ENCODE measurements at places on chromosomes 16 and 17.

GRCh38 chr16:28573738-28574718 lies 20.3 kb downstream of the SGF29 start:
- no peak for DNase-seq

GRCh38 chr17:82674656-82675475 lies 23.6 kb downstream of the RAB40B start:
- DNase-seq, result no peak

DNA sequence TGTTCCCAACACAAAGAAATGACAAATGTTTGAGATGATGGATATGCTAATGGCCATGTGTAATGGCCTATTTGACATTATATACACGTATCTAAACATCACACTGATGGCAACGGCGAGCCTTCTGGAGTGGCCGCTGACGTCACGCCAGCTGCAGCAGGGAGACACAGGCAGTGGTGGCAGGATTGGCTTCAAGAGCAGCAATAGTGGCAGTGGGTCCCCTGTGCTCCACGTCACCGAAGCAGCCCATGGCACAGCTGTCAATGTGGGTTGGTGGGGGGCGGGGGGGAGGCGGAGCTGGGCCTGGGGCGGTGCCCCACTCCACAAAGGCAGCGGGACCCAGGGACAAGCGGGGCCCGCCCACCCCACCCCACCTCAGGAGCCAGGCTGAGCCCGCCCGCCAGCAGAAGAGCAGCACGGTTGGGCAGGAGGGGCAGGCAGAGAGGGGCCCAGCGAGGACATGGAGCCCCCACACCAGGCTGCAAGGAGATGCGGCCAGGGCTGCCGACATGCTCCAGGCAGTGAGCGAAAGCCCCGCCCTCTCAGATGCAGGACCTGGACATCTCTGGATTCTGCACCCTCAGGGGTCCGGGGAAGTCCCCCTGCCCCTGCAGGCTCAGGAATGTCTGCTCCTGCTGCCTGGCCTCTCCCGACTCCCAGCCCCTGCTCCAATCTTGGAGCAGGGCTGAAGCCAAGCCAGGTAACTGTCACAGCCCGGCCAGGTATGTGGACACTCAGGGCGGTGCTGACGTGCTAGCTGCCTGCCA lies 64.6 kb downstream of the USP32 start:
- DNase-seq, result no peak

- DNase-seq, result no peak
Measured at GRCh38 chr16:27633221-27633620, 83.3 kb downstream of the KATNIP start.

GRCh38 chr17:40320756-40321523 lies 12.0 kb downstream of the RARA start:
- DNase-seq, result peak; percentile 68

DNA sequence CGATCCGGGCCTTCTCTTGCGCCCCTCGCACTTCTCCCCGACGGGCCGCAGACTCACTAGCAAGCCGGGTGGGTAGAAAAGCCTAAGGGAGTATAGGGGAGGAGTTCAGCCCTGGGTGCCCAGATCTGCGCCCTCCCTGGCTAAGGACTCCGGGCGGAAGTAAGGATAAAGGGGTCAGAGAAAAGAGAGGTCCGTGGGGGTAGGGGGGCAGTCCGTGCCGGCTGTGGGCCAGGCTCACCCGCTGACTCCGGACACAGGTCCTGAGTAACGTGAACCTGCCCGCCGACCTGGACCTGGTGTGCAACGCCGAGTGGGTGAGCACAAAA lies 1.8 kb downstream of the NAGS start:
- peak; percentile 14 for DNase-seq

GRCh38 chr17:79590523-79590860 lies 20.4 kb downstream of the RBFOX3 start:
- no peak for DNase-seq

DNA sequence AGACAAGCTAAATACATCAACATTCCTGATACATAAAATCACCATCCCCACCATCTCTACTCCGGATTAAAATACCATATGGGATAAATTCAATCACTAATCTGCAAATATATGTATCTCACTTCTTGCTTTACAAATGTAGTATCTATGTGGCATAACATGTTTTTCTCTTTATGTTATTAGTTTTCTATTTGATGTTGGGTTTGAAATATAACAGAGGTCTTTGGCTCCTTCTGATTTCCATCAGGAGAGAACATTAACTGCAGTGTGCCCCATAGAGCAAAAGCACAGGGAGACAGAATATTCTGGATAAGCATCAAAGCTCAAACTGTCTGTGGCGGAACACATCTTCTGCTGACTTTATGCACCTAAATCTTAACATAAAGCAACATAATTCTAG lies 547.2 kb upstream of the CDH8 start:
- DNase-seq, result no peak

- no peak for DNase-seq
Measured at GRCh38 chr16:2897110-2897509, 14.1 kb downstream of the FLYWCH2 start.

GRCh38 chr17:80898716-80899115 lies 92.9 kb upstream of the CHMP6 start:
- no peak for DNase-seq

GRCh38 chr16:3283543-3284447 lies 504 bp downstream of the ZNF263 start:
- DNase-seq, result no peak

- no peak for DNase-seq
Measured at GRCh38 chr16:50600582-50601283, 52.5 kb downstream of the NKD1 start.

DNA sequence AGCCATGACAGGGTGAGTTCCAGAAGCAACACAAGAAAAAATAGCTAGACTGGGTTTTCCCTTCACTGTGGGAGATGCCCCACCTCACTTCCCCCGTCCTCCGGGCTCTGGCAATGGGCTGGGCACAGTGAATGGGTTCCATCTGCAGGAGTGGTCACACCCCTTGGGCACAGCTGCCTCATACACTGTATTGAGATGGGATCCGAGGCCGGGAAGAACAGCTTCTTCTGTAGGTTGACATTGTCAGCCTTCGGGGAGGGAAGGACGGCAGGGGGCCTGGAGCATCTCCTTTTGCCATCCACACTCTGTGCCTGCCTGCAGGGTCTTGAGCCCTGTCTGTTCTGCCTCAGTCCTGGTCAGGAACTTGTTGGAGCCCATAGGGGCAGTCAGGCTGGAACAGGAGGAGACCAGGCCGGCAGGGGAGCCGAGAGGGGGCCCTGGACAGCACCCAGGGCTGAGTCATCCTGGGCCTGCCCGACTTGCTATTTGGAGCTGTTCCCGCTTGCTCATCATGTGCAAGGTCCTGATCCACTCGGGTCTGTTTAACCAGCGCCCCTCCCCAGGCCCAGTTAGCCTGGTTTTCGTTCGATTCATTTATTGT lies 286.7 kb downstream of the SEC14L1 start:
- DNase-seq, result no peak

GRCh38 chr17:21535686-21536375 lies 156.5 kb upstream of the KCNJ18 start:
- DNase-seq, result no peak

DNA sequence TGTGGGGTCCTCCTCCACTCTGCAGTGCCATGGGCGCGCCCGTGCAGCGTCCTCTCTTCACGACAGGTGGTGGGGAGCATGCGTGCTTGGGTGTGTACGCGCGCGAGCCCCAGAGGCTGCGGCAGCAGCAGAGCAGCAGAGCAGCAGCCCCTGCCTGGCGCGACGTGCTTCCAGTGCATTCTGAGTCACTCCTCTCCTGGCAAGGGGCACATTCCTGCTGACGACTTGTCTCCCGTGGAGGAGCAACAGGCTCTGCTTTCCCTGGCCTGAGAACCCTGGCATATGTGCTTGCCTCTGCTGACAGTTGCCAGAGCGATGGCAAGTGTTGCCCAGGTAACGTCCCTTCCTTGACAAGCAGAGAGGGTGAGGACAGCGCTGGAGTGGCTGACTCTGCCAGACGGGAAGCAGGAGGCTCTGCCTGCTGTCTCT lies 133.8 kb upstream of the PLCG2 start:
- no peak for DNase-seq

- DNase-seq, result no peak
Measured at GRCh38 chr16:3152277-3152990, 17.6 kb downstream of the ZNF213 start.

- DNase-seq, result no peak
Measured at GRCh38 chr17:50057521-50057991, 1.6 kb downstream of the ITGA3 start.

GRCh38 chr17:63042256-63042812 lies 76.3 kb downstream of the TANC2 start:
- DNase-seq, result no peak

- DNase-seq, result no peak
Measured at GRCh38 chr17:39659279-39660010, 5.7 kb upstream of the TCAP start.

DNA sequence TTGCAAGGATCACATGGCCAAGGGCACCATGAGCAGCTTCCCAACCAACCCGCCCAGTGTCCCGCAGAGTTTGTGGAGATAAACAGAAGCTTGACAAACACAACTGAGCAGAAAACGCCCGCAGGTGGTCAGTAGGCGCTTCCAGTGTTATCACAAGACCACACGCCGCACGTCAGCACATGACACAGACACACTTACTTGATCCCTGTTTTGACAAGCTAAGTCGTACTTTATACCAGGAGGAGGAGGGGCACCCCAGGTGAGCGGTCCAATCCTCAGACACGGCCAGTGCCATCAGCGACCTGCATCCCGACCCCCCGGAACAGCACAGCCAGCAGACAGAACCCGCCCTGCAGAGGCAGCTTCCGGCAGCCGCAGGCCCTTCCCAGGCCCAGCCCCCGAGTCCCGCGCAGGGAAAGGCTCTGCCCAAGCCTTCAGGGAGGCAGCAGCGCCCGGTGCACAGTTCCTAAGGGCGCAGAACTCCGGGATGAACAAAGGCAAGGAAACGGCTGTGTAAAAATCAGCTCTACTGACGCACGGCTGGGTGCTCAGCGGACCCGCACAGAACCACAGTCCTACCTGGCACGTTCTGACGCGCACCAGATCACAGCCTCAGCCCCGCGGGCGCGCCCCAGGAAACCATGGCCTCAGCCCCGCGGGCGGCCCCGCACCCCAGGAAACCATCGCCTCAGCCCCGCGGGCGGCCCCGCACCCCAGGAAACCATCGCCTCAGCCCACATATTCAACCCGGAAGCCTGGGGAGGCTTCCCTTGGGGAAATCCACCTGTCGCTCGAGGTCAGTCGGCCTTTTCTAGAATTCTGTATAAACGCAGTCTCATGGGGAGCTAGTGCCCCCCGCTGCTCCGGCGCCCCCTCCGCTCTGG lies 27.8 kb downstream of the AXIN1 start:
- peak; percentile 71 for DNase-seq

DNA sequence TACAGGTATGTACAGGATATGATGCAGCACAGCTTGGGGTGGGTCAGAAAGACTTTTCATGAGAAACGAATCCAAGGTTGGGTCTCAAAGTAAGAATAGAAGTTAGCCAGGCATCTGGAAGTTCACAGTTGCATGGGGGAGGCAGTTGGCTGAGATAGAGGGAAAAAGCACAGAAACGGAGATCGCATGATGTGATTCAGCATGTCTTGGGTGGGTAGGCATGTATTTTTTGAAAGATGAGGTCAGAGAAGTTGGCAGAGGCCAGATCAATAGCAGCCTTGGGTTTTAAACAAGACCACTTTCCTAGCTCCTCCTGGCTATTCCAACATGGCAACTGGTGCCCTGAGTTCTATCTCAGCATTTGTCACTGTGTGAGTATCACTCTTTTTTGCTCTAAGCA lies 67.2 kb downstream of the PCTP start:
- no peak for DNase-seq

DNA sequence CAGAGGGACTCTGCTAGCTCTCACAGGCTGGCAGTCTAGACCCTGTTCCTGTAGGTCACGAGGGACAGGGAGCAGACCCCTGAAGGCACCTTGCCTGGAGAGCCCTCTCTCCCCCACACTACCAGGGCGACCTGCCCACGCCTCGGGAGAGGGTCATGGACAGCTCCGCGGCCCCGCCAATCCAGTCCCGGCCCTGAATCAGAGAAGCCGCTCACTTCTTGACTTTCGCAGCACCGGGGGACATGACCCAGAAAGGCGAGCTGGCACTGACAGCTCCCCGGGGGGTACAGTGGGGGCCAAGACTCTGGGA lies 5.1 kb downstream of the KIFC3 start:
- DNase-seq, result no peak

- no peak for DNase-seq
Measured at GRCh38 chr16:88878967-88879787, 12.7 kb upstream of the PABPN1L start.

GRCh38 chr16:78709137-78709884 lies 609.9 kb downstream of the WWOX start:
- DNase-seq, result no peak

DNA sequence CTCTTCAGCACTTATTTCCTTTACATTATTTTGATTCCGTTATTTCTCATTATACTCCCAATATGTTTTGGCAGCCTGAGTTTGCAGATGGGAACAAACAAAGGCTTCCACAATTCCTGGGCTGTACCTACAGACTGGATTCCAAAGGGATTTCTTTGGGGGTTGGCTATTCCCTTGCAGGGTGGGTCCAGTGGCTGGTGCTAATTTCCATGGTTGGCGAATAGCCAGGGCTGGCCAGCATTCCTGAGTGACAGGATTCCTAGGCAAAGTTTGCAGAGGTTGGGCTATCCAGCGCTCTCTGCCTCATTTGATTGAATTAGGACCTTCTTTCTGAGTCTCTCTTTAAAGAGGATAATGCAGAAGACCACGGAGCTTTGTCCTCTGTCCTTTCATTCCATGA lies 207.4 kb downstream of the MAF start:
- no peak for DNase-seq

DNA sequence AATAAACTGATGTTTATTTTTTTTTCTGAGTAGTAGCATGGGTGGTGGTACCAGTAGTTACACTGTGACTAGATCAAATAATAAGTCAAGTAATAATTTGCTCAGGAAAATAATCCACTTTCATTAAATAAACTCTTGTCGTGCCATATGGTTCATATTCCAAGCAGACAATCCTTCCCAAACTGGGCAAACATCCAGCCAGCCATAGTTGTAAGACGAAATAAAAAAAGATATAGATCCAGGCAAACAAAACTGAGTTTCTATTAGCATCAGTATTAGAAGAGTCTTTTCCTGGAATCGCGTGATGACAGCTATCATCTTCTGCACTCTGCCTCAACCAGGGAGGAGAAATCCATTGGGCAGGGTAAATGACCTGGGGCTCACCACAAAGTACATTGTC lies 508.4 kb upstream of the GOT2 start:
- no peak for DNase-seq

Measured in effector CD4-positive, alpha-beta T cell (primary cell).